Activated naive CD8-positive, alpha-beta T cell treated with anti-CD3 and anti-CD28 coated beads, Interleukin-2, amount 50 U/mL, for 24 hours (primary cell): ENCODE measurements at places on chromosomes 4 and X.
A peak's percentile ranks its signal among the peaks of the same experiment; 100 is the strongest.

DNA sequence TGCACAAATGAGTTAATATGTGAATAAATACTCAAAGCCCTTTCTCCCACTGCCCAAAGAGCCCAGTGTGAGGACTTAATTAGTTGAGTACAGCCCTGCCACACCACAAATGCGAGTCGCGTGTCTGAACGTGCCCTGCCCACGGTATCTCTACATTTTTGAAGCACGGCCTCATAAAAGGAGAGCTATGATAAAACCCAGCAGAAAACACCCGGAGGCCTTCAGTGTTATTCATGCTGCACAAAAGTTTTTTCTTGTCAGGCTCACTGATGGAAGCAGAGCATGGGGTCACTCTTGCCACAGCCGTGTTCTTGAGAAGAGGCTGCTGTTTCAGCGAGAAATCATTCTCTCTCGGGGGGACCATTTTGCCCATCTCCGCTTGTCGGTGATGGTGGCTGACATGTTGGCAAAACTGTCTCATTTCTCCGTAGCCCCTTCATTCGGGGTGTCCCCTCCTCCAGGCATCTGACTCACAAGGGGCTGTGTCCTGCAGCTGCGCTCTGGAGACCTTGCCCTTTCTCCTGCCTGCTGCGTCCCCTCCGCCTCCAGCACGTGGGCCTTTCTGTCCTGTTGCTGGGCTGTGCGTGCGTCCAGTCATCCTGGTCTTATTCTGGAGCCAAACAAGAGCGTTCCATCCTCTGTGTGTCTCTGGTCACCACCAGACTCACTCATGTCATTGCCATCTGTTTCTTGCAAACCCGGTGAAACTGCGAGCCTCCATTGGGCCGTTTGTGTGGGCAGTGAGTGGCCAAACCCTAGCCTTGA, 88.8 kb downstream of the SORCS2 start:
- DNase-seq, result no peak

DNA sequence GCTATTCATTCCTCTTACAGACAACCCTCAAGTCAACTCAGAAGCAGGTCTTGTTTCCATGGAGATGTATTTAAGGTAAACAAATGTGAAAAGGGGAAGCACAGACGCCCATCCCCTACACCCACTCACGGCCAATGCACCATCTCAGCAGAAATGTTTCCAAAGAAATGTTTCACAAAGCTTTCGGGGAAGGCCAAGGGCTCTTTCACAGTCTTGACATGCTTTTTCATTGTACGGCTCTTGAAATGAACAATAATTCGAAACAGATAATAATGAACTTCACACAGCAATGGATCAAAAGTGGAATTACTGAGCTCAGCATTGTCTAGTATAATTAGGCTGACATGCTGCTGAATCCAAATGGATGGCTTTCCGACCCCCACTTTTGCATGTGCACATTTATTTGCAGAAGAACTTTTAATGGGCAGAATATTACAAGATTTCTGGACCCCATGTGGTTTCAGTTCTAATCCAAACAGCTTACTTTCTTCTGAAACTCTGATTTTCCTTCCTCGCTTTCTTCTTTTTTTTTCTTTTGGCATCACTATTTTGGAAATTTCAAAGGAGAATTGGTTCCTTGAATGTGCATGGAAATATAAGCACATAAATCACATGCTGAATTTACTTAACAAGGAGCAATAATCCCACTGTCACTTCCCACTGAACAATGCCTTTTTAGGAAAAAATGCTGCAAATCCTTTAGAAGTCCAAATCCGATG, 160.9 kb downstream of the SMIM20 start:
- peak; percentile 71 for DNase-seq

DNA sequence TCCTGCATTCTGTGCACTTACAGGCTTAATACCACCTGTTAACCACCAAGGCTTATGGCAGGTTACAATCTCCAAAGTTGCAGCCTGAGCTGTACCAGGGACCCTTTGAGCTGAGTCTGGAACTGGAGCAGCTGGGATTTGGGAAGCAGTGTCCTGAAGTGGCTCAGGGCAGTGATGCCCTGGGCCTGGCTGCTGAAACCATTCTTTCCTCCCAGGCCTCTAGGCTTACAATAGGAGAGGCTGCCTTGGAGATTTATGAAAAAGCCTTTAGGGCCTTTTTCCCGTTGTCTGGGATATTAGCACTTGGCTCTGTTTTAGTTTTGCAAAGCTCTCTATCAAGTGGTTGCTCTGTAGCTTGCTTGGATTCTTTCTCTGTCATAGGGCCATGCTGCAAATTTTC, 154.3 kb upstream of the CASK start:
- no peak for DNase-seq

DNA sequence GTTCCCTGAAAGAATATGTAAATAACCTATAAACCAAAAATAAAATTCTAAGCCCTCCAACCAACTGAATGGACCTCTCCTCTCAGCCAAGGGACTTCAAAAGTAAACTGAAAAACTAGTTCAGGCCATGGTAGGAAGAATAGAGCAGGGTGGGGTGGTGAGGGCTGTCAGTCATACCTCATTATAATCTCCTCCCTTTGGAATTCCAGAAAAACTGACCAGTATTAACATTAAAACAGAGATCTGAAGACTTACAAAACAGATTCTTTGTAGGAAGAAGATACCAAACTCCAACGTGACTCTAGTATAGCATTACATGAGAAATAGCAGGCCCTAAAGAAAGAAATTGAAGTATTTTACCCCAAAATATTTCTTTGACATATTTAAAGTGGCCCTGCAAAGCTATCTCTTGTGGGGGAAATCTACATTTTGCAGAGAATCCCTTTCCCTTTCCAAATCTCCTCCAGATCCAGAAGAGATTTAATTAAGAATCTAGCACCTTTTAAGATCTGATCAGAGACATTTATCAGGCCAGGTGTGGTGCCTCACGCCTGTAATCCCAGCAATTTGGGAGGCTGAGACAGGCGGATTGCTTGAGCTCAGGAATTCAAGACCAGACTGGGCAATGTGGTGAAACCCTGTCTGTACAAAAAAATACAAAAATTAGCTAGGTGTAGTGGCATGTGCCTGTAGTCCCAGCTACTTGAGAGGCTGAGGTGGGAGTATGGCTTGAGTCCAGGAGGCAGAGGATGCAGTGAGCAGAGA, 15.1 kb downstream of the TBC1D9 start:
- DNase-seq, result no peak

DNA sequence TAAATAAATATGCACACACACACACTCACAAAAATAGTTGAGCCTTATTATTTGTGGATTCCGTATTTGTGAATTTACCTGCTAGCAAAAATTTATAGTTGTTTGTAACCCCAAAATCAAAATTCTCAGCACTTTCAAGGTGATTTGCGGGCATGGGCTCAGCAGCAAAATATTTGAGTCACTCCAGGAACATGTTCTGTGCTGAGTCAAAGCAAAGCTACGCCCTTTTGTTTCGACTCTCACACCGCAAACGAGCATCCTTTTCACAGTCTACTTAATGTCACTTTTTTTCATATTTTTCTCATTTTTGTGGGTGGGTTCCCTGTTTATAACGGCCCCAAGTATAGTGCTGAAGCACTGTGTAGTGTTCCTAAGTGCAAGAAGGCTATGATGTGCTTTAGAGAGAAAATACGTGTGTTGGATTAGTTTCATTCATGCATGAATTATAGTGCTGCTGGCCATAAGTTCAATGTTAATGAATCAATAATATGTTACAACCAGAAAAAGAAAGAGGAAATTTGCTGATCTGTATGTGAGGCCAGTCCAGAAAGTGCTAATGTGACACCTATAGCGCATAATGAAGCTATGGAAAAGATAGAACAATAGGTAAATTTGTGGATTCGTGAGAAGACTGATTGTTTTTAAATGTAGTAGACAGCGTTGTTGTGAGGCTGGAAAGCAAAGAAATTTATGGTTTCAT, 723.2 kb upstream of the AGA start:
- no peak for DNase-seq
